ENCODE measurements at places on chromosomes 1 and 21.

GRCh38 chr1:25009671-25010262 lies 79.7 kb upstream of the RUNX3 start:
- no peak for DNase-seq

GRCh38 chr1:201745023-201745422 lies 83.9 kb upstream of the IPO9 start:
- DNase-seq: no peak

DNA sequence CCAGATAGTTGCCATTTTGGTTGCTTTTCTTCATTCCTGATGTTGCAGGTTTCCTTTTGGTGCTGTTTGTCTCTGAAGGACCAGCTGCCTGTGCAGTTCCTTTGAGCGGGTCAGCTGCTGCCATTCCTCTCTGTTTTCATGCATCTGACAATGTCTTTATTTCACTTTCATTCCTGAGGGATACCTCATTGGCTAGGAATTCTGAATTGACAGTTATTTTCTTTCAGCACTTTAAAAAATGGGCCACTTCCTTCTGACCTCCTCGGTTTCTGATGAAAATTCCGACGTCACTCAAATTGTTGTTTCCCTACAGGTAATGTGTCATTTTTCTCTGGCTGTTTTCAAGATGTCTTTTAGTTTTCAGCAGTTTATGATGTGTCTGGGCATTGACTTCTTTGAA lies 24.8 kb downstream of the CCSAP start:
- no peak for DNase-seq

GRCh38 chr1:76725864-76726619 lies 141.2 kb upstream of the ST6GALNAC5 start:
- DNase-seq: no peak

DNA sequence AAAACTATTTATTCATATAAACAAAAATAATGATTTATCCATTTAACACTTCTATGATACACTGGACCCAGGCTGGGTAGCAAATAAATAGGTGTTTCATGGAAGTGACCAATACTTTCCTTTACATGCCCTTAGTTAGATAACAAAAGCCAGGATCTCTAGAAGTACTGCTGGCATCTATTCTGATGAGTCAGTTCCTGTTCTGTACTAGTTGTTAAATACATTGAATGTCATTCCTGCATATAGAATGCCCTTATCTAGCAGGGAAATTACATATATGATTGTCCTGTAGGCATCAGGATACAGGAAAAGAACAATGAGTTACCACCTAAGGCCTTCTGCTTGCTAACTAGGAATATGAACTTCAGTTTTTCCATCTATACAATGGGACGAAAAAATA lies 130.8 kb downstream of the HFM1 start:
- no peak for DNase-seq

- no peak for DNase-seq
These were observed 27.7 kb downstream of the VASH2 start for GRCh38 chr1:212977781-212978645.

- DNase-seq: no peak
These were observed 24.8 kb downstream of the S1PR1 start for GRCh38 chr1:101261623-101262022.

GRCh38 chr1:106178791-106179190 lies 877.7 kb upstream of the PRMT6 start:
- DNase-seq: no peak

DNA sequence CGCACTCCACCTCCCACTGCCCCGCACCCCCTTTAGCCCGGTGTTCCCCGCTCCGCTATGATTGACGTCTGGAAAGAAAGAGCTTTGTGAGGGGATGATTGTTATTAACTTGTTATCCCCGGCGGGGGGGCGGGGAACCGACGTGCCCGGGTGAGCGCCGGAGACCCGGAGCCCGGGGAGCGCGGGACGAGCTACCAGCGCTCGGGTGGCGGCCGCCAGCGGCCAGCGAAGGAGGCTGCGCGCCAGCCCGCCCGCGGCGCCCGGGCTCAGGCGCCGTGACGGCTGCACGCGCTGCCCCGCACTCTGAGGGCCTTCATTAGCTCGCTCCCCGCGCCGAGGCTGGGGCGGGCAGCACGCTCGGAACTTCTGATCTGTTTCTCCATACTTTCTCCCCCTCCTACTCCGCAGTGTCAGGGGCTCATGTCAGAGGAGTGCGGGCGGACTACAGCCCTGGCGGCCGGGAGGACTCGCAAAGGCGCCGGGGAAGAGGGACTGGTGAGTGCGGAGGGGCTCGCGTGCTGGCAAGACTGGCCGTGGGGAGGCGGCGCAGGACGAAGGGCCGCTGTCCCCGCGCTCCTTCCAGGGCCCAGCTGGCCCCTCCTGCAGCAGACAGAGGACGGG lies 2.1 kb downstream of the LHX8 start:
- DNase-seq: peak; percentile 74

DNA sequence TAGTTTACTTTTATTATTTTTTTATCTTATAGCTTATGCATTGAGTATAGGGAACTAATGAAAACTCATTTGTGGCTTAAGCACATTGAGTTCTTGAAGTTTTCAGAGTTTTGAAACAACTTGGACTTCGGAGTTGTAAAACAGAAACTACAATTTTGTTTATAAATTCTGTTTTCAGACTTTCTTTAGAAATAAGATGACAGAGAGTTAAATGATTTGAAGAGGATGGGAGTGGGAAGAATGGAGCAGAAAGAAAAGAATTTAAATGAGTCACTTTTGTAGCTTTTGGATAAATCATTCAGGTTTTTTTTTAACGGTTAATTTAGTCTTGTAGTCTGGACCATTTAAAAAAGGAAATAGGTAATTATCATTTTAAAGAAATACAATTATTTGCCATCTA lies 32.3 kb downstream of the INKA2 start:
- no peak for DNase-seq

DNA sequence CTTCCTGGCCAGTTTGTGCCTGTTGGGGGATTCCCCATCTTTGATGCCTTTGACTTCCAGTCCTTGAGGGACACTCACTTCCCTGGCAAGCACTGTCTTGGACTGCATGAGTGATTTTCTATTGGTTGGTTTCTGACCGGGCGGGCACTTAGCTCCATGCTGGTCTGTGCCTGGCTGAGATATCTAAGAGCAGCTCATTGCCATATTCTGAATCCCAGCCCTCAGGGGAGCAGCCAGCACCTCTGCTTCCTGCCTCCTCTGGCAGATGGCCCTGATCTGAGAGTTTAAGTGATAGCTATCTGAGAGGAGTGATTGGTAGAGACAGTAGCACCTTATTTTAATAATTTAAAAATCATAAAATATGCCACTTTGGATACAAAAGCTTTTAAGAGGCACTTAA lies 52.5 kb downstream of the DISC1 start:
- DNase-seq: no peak

GRCh38 chr1:50930965-50931737 lies 28.9 kb downstream of the FAF1 start:
- no peak for DNase-seq

DNA sequence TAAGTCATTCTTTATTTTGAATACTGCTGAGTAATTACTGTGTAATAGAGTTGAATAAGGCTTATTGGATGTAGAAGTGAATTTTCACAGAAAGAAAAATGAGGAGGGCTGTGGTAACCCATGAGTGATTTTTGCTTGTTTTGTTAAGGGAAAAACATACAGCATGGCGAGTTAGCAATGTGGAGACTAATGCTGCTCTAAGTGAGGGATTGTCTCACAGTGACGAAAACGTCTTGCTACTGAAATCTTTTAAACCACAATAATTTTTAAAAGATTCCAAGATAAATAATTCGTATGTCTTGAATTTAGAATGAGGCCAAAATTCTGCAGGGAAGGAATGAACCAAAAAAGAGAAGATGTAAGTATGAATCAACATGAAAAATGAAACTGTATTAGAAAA lies 16.2 kb upstream of the PLA2G4A start:
- no peak for DNase-seq

GRCh38 chr21:27805696-27806095 lies 838.8 kb upstream of the ADAMTS5 start:
- DNase-seq: no peak

- DNase-seq: no peak
These were observed 259.0 kb downstream of the NEGR1 start for GRCh38 chr1:72023063-72023930.

GRCh38 chr1:110339407-110340206 lies 430 bp downstream of the RBM15 start:
- DNase-seq: no peak

DNA sequence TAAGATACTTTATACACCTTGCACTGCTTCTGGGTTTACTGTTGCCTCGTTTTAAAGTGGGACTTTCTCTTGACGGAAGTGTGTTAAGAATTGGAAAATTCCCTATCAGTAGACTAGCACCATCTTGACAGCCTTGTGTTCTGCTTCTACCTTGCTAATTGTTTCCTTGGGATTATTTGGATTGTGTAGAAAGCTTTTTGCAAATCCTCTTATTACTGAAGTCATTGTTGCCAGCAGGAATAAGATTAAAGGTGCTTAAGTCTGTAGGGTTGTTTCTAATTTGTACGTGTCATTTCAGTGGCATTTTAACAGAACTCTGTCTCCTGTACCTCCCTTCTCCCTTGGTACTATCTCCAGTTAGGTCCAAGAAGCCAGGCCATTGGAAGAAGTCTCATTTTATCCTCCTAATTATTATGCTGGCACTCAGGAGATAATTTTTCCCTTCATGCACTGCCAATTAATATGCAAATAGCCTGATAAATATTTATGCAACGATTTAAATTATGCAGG lies 107.7 kb downstream of the POU2F1 start:
- no peak for DNase-seq

- no peak for DNase-seq
These were observed 53.3 kb upstream of the TSPAN2 start for GRCh38 chr1:115142616-115143015.

- DNase-seq: no peak
These were observed 115.3 kb downstream of the HLCS start for GRCh38 chr21:36851121-36851520.

GRCh38 chr1:65407877-65408276 lies 12.6 kb upstream of the LEPR start:
- no peak for DNase-seq

DNA sequence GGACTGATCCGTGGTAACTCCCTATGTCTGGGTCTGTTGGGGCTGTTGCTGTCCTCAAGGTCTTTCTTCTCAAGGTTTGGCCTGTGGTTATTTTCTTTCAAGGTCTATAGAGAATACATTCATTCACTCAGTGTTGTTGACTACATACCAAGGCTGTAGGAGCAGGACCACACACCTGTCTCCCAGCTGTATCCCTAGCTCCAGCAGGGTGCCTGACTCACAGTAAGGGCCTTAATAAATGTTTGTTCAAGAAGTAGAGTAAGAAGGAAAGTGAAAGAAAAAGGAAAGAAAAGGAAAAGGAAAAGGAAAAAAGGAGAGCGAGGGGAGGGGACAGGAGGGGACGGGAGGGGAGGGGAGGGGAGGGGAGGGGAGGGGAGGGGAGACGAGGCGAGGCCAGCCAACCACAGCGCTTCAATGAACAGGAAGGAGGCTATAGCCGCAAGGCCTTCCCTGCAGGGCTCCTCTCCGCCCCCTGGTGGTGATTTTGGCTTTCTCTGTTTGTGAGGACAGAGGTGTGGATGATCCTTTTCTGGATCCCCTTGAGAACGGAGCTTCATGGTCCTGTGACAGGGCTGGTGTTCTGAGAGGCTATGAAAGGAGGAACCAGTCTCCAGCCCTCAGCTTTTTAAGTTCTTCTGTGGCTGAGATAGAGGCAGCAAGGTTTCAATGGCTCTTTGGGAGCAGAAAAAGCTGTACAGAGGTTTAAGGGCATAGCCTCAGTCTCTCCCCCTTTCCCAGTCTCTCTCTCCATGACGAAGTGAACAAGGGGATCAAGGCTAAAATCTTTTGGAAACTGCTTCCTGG lies 30.6 kb upstream of the LCE5A start:
- peak; percentile 12 for DNase-seq

DNA sequence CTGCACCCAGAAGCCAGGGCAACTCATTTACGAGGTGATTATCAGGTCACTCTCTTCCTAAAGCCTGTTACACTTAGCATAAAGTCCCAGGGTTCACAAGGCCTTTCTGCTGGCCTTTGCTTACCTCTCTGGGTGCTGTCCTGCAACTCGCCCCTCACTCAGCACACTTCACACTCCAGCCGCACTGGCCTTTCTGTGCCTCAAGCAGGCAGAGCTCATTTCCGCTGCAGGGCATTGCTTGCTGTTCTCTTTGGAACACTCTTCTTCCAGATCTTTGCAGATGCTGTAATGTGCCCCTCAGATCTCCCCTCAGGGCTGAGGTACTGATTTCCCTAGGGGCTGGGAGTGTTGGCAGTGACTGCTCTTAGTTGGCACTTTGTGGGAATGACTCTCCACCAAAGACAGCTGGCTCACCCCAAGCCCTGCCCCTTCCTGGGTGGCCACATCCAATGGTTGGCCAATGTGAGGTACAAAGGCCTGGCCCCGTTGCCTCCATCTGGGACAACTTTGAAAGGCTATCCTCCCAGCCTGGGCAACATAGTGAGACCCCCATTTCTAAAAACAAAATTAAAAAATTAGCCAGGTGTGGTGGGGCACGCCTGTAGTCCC lies 50.8 kb upstream of the SSBP3 start:
- no peak for DNase-seq

- DNase-seq: no peak
These were observed 74.0 kb downstream of the DMRTA2 start for GRCh38 chr1:50349242-50349565.

DNA sequence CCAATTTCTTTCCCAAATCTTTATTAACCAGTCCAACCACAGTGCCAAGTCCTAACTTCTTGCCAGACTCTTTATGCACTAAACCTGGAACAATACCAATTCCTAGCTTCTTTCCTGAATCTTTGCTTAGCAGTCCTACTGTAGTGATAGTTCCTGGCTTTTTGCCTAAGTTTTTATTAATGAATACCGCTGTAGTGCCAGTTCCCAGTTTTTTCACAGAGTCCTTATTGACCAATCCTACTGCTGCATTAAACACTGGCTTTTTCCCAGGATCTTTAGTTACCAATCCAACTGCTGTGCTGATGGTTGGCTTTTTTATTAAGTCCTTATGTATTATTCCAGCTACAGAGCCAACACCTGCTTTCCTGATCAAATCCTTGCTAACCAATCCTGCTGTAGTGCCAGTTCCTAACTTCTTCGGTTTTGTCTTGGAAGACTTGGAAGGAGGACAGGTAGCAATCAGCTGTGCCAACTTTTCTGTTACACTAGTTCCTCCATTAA lies 80.8 kb downstream of the ASH1L start:
- DNase-seq: no peak
